ENCODE measurements at places on chromosomes 13 and 19. TPM values are rescaled to one million over a fixed set of nuclear protein-coding genes. Genes with fewer than 3 reads are reported as not detected.

- H3K27me3 ChIP-seq: no peaks in the 10 kb centered on the region
- no peak overlapping the region for H3K4me3 ChIP-seq
- H3K36me3 ChIP-seq: no peaks in the 10 kb centered on the region
- no peak overlapping the region for H3K27ac ChIP-seq
Observed at GRCh38 chr13:77412116-77412635, 85.3 kb upstream of the MYCBP2 start.

GRCh38 chr13:108777421-108778420 lies 148.3 kb downstream of the MYO16 start:
- peak overlapping the region; percentile 29 for H3K27ac ChIP-seq
- peaks cover 8% of the 10 kb centered on the region for H3K4me1 ChIP-seq
- no peaks in the 10 kb centered on the region for H3K36me3 ChIP-seq
- H3K27me3 ChIP-seq: no peaks in the 10 kb centered on the region
- DNase-seq: no peak

GRCh38 chr13:98972627-98973026 lies 5.2 kb downstream of the DOCK9 start:
- peak overlapping the region; percentile 85 for H3K27ac ChIP-seq
- no peak for DNase-seq
- H3K4me3 ChIP-seq: peak overlapping the region; percentile 53
- peaks cover 39% of the 10 kb centered on the region for H3K4me1 ChIP-seq
- H3K27me3 ChIP-seq: no peaks in the 10 kb centered on the region
- H3K36me3 ChIP-seq: peaks cover 6% of the 10 kb centered on the region

DNA sequence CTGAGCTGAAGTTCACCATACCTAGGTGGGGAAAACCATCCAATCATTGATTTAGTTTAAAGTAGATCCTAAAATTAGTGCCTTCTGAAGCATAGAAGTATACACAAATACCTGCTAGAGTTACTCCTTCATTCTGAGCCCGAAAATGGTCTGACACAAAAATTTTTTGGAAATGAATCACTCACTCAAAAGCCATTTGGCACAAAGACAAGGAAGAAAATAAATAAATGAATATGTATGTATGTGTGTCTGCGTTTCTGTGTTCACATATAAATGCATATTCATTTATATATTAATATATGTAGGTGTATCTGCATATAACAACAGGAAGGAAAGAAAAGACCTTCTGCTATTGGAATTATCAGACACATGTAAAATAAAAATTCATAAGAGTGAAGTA lies 614.4 kb upstream of the PCDH9 start:
- H3K27me3 ChIP-seq: no peaks in the 10 kb centered on the region
- DNase-seq: no peak
- no peaks in the 10 kb centered on the region for H3K36me3 ChIP-seq

DNA sequence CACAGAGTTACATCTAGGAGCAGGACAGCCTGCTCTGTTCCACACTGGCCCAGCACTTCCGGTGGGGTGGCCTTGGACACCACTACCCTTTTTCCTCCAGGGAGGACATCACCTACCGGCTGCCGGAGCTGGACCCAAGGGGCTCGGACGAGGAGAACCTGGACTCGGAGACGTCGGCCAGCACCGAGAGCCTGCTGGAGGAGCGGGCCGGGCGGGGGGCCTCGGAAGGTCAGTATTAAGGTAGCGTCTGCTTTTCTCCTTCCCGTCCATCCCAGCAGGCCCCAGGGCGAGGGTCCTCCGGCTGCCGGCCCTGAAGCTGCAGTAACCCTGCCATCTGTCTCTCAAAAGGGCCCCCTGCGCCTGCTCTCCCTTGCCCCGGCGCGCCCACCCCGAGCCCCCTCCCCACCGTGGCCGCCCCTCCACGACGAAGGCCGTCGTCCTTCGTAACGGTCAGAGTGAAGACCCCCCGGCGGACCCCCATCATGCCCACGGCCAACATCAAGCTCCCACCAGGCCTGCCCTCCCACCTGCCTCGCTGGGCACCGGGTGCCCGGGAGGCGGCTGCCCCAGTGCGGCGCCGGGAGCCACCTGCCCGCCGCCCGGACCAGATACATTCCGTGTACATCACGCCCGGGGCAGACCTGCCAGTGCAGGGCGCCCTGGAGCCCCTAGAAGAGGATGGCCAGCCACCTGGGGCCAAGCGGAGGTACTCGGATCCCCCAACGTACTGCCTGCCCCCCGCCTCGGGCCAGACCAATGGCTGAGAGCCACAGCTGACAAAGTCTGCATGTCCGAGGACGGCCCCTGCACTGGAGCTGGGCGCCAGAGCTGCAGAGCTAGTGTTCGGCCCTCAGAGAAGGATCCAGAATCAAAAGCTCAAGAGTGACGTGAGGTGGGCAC lies 3.4 kb upstream of the USE1 start:
- no peak overlapping the region for H3K4me3 ChIP-seq
- H3K4me1 ChIP-seq: peaks cover 8% of the 10 kb centered on the region
- peaks cover 14% of the 10 kb centered on the region for H3K36me3 ChIP-seq
- no peak for DNase-seq

DNA sequence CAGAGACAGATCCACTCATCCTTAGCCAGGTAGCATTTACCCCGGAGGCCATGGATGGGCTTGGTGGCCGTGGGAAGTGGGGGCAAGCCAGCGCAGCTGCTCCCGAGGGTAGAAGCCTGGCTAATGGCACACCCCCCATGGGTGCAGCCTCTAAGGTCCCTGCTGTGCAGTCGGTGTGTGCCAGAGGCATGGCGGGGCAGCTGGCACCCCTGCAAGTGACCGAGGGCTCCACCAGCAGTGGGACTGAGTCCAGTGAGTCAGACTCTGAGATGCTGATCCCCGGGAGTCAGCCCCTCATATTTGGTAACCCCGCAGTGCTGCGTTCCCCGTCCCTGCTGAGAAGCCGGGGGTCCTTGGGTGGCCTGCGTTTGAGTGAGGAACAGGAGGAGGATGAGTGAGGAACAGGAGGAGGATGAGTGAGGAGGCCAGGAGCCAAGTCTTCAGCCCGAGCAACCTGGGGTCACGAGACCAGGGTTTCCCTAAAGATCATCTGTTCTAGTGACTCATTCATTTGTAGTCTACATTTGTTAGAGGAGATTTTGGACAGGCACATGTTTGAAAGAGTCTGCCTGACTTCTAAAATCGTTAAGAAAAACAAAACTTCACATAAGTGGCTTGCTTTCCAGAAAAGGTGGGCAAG lies 180.7 kb downstream of the STK24 start:
- no peak overlapping the region for H3K4me3 ChIP-seq
- H3K27ac ChIP-seq: peak overlapping the region; percentile 42

GRCh38 chr13:42615691-42616090 lies 41.7 kb downstream of the TNFSF11 start:
- H3K4me3 ChIP-seq: no peak overlapping the region
- H3K4me1 ChIP-seq: peaks cover 18% of the 10 kb centered on the region
- peaks cover 20% of the 10 kb centered on the region for H3K27me3 ChIP-seq

- DNase-seq: no peak
- H3K36me3 ChIP-seq: no peaks in the 10 kb centered on the region
- no peak overlapping the region for H3K4me3 ChIP-seq
- no peaks in the 10 kb centered on the region for H3K27me3 ChIP-seq
- no peak overlapping the region for H3K27ac ChIP-seq
Observed at GRCh38 chr13:74930402-74931165, 551.4 kb downstream of the TBC1D4 start.

- H3K27ac ChIP-seq: no peak overlapping the region
- H3K4me1 ChIP-seq: peaks cover 14% of the 10 kb centered on the region
- no peaks in the 10 kb centered on the region for H3K27me3 ChIP-seq
- peaks cover 4% of the 10 kb centered on the region for H3K36me3 ChIP-seq
Observed at GRCh38 chr13:76455960-76456359, 430.2 kb downstream of the KCTD12 start.

DNA sequence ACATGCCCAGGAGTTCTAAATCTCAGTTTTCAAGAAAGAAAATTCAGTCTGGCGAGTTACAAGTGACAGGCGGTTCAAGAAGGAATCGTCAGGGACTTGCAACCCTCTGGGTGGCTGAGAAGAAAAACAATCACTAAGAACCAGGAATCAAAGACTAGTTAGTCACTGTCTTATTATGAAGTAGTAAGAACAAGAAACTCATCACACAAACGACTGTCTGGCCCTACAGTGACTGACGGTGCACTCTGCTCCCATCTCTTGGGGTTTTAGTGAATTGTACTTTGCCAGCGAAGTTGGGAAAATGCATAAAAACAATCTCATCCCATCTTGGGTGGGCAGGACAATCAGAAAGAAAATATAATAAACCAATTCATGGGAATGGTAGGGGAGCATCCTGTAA lies 63.7 kb upstream of the SACS start:
- no peaks in the 10 kb centered on the region for H3K27me3 ChIP-seq
- peaks cover 23% of the 10 kb centered on the region for H3K4me1 ChIP-seq
- no peak overlapping the region for H3K27ac ChIP-seq

DNA sequence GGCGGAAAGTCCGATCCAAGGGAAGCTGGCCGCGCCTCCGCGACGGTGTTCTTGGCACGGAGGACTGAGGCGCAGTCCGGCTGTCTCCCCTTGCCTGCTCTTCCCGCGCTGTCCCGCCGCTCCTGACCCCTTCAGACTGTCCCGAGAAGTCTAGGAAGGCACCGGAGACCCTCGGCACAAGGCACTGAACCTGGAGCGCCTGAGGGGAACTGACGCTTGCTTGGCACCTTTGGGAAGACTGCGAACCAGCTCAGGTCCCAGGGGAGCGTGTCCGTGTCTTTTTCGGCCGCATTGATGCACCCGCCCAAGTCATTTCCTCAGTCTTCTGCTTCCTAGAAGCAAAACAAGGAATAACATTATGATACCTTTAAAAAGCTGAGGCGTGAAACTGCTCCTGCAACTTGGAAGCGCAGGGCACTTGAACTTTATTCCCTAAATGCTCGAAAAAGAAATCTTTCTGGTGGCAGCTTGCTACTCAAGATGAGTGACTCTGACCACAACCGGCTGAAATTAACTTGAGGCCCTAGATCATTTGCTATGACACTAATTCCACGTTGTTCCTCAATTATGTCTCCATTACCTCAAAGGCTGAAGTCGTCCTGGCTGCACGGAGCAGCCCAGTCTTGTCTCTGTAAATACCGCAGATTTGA lies 735 bp upstream of the FLT1 start:
- H3K27me3 ChIP-seq: peaks cover 91% of the 10 kb centered on the region
- peak overlapping the region; percentile 27 for H3K27ac ChIP-seq
- no peaks in the 10 kb centered on the region for H3K36me3 ChIP-seq
- DNase-seq: no peak

DNA sequence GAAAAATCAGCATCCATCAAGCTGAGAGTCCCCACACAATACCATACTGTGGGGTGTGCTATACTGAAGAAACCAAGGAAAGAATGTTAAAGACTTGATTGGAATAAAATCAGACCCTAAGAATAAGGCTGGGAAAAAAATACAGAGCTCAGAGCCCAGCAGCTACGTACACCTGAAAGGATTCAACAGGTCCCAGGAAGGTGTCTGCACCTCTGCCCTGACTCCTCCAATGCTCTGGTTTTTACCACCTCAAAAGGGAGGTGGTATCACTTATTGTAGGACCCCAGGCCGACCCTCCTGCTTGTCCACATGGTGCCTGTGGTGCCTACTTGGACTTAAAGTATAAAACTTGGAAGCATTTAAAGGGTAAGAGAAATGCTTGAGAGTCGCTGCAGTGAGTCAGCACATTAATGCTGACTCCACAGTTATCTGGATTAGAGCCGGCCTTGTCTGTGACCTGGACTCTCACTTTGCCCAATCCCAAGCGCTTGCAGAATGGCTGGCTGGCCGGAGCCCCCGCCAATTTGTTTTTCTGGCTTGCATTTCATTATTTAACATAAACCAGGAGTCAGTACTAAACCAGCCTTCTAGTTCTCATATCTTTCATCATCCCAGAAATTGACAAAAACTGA lies 110.1 kb downstream of the FGF14 start:
- no peaks in the 10 kb centered on the region for H3K27me3 ChIP-seq
- H3K27ac ChIP-seq: no peak overlapping the region
- H3K4me3 ChIP-seq: no peak overlapping the region
- H3K4me1 ChIP-seq: no peaks in the 10 kb centered on the region

DNA sequence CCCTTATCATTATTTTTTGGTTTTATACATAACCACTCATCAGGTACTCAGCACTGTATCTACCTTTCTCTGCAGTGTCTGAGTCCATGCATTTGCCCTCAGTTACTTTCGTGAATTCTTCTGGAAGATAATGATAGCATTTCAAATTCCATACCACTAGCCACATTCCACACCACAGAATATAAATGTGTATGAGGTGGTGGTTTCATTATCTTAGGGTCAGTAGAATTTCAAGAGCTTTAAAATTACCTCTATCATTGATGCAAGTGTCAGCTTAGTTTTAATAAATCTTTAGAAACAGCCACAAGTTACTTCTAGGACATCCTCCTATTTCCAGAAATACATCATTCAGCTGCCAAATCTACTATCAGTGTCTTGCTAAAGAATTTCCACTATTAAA lies 1578.3 kb downstream of the OLFM4 start:
- no peak overlapping the region for H3K4me3 ChIP-seq
- no peak for DNase-seq
- no peaks in the 10 kb centered on the region for H3K36me3 ChIP-seq

GRCh38 chr19:17020385-17020784 lies 6.2 kb downstream of the CPAMD8 start:
- DNase-seq: no peak
- H3K36me3 ChIP-seq: peaks cover 24% of the 10 kb centered on the region
- no peak overlapping the region for H3K27ac ChIP-seq
- H3K27me3 ChIP-seq: peaks cover 3% of the 10 kb centered on the region
- peaks cover 8% of the 10 kb centered on the region for H3K4me1 ChIP-seq

DNA sequence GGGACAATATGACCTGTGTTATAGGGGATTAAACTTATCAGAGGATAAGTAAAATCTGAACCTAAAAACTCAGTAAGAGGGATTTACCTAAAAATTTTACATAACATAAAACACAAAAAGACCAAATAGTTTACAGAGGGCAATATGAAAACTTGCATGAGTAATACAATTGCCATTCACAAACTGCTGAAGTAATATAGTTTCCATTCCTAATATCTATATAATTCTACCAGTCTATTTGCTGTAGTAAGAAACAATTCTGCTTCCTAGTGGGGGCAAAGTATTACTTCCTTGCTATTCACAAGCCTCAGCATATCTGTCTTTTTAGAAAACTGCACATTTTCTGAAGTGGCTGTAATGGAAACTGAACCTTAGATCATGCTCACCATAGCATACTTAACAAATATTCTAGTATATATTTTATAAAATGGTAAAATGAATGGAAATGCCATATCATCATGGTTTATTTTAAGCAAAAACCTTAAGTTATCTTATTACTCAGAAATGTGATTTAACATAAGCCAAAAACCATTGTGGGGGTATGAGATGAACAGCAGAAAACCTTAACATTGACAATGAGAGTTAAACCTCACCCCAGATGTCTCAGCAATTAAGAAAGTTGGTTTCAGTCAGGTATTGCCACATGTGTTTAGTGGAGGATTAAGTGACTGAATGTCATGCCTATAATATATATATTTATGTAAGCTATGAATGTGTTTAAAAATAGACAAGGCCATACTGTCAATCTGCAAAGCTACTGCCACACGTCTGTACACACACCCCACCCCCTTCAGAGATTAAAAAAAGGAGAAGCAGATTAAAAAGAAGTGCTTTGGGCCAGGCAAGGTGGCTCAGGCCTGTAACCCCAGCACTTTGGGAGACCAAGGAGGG lies 136.8 kb downstream of the MIPEP start:
- no peaks in the 10 kb centered on the region for H3K27me3 ChIP-seq
- no peak overlapping the region for H3K4me3 ChIP-seq
- no peaks in the 10 kb centered on the region for H3K36me3 ChIP-seq
- peak overlapping the region; percentile 67 for H3K27ac ChIP-seq
- no peak for DNase-seq

CLEC11A gene
- 5.9 TPM for total RNA-seq

CYP4F8 gene
- total RNA-seq: not detected

SUPT5H gene
- 142 TPM for total RNA-seq

MYH14 gene
- 225 TPM for total RNA-seq

NLRP5 gene
- total RNA-seq: not detected

OR7A5 gene
- not detected for total RNA-seq

AMH gene
- 49.5 TPM for total RNA-seq

OSCAR gene
- not detected for total RNA-seq

All from type B pancreatic cell (in vitro differentiated cells).